Upper lobe of left lung (tissue), 6 donors: ENCODE measurements at places on chromosomes 1 and 21. TPM values are rescaled to one million over a fixed set of nuclear protein-coding genes. Genes with fewer than 3 reads are reported as not detected.

- no peak for DNase-seq
These were observed 28.3 kb upstream of the LY9 start for GRCh38 chr1:160767395-160768294.

- DNase-seq: no peak
These were observed 4.8 kb upstream of the ASB17 start for GRCh38 chr1:75937034-75937433.

DNA sequence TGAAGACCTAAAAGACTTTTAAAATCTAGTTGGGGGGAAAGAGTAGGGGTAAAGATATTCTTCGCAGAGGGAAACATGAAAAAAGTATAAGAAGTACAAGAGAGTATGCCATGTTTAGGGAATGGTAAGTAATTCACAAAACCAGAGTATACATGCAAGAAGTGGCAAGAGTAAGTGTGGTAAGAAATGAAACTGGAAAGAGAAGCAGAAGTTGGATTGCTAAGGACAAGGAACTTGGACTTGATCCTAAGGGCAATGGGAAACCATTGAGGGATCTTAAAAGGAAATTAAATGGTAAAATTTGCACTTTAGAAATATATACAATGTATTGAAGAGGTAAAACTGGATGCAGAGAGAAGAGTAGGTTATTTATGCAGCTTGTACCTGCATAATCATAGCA, 9.2 kb upstream of the ZNF644 start:
- no peak for DNase-seq

DNA sequence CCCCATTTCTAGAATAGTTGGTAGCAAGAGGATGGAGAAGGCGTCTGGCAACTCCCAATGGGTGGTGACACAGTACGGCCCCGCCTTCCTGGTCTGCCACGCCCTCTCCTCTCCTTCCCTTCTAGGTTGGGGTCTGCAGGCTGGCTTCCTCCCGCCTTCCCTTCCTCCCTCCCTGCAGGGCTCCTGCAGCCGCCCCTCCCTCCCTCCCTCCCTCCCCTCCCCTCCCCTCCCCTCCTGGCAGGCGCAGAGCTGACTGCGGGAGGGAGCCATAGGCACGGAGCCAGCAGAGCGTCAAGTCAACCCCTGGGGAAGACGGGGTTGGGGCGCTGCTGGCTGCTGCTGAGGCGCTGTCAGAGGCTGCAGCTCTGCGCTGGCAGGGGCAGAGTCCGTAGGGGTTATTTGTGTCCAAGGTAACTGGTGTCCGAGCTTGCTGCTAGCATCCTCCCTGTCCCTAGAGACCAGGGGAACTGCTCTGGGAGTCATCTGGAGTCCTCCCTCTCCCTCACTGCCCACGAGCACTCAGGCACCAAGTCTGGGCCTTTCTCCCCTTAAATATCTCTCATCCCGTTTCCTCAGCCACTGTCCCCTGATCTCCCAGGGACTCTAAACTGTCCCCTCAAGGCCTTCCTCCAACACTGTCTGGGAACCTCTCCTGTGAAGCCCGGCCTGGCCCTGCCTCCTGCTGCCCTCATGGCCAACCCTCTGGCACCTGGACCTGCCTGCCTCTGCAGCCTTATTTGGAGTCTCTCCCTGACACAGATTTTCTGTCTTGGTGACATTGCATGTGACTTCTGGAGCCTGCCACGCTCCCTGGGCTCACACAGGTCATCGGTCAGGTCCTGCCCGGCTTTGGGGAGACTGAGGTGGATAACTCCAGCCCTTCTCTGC, 57.4 kb upstream of the ACOT11 start:
- DNase-seq: no peak

DNA sequence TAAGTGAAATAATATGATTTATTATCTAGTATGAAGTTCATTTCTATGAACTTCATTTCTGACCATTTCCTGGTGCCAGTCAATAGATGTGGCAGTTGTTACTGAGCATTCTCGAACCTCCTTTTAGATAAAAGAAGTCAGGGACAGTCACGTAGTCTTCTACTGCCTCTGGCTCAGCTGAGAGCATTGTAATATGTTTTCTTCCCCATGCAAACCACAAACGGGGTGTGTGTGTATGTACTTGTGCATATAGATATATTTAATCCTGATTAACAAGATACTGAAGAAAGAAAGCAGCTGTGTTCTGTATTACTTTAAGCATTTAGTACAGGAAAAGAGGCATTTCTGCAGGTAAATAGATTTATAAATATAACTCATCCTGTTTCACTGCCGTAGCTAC, 21.6 kb downstream of the ZNF684 start:
- DNase-seq: no peak

- DNase-seq: no peak
These were observed 10.4 kb downstream of the DLGAP3 start for GRCh38 chr1:34918977-34919561.

DNA sequence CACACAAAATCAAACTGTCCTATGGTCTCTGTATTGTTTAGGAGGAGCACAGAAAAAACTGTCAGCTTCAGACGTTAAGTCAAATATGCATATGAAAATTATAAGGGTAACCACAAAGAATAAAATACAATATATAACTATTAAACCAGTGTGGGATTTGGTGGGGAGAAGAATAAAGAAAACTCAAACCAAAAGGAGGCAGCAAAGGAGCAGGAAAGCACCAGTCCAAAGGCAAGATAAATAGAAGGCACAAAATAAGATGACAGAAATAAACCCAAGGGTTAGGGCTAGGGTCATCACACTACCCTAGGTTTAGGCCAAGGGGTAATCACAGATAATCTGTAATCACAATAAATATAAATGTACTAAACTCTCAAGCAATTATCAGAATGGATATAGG, 32.8 kb downstream of the DLGAP3 start:
- no peak for DNase-seq

DNA sequence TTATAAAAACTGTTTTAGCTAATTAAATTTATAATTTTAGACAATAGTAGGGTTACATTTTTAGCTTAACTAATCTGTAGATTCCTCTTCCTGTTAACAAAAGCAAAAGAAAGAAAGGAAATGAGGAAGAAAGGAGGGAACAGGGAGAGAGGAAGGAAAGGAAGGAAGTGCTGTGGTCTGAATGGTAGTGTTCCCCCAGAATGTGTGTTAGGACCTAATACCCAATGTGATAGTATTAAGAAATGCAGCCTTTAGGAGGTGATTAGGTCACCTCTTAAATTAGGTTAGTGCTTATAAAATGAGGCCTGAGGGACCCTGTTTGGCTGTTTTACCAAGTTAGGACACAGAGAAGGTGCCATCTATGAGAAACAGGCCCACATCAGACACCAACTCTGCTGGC, 136.9 kb upstream of the SAMSN1 start:
- DNase-seq: no peak

DNA sequence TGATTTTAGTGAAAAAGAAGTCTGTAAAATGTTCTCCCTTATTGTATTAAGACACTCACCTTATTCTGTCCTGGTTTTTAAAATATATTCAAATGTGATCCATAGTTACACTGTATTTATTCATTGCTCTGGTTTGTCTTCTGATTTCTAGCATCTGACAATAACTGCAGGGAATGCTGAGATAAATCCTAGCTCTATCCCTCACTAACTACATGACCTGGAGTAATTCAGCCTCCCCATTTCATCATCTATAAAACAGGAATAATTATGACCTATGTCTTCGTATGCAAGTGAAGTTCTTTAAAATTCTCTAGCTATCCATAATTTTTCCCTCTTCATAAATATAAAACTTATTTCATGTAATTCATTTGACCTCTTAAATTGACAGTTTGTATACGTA, 104.0 kb upstream of the ESRRG start:
- no peak for DNase-seq

- peak; percentile 33 for DNase-seq
These were observed 7.6 kb upstream of the ZNF326 start for GRCh38 chr1:89987159-89987819.

- DNase-seq: no peak
These were observed 721 bp downstream of the PBXIP1 start for GRCh38 chr1:154955039-154955717.

Gene LCE3D
- not detected for total RNA-seq

Gene C4BPA
- 164 TPM for total RNA-seq

Gene TSPEAR
- total RNA-seq: not detected

Gene TMEM63A
- total RNA-seq: 57.9 TPM

Gene ZFYVE9
- total RNA-seq: 19.4 TPM
